NCI-H1417 treated with DMSO at 0.1 percent for 48 hours (cell line): ENCODE measurements at places on chromosomes 6 and 20.

- DNase-seq, result no peak
These were observed 118.5 kb downstream of the PCSK2 start for GRCh38 chr20:17345321-17345720.

DNA sequence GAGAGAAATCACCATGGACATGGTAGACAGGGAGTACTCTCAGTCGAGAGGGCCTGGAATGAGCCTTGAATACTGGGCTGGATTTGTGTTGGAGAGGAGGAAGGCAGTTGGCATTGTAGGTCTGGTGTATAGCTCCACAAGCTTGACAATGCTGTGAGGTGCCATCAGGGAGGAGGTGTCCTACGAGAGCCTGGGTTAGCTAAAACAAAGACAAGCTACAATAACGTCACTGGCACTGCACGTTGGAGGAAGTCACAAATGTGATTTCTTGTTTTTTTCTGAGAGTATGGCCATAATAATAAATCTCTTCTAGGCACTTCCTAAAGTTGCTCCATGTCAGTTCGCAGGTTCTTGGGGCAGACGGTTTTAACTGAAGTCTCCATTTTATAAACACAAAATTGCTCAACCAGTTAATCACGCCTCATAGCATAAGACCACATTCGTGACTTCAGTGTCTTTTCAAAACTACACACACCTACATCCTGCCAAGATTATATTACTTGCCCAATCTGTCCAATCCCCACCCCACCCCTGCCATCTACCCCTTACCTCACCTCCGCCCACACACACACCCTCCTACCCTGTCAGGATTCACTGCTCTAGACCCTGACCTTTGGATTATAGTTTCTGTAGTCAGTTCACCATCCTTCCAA lies 4.4 kb upstream of the HLA-DMB start:
- DNase-seq, result no peak

GRCh38 chr6:26270903-26271667 lies 93.9 kb upstream of the BTN3A2 start:
- DNase-seq, result peak; percentile 79

DNA sequence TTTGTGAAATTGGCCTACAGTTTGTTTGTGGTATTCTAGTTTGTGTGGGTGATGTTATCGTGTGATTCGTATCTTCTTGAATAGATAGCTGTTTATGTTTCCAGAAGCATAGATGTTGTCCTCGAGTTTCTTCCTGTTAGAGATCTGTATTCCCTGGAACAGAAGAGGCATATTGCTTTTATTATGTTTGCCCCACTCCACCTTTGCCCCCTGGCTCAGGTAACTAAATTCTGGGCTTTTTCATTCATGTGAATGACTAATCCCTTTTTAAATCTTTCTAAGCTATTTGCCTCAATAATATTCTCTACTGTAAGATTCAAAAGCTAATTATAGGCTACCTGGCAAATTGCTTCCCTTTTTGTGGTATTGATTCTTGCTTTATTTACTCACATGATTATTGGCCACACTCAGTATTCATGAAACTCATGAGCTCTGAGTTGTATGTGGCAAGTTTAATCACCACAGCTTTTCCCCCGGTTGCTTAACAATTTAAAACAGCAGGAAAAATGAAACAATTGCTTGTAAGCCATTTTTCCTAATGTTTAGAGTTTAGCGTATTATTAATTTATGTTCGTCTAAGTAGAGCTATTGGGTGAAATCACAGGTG lies 12.6 kb downstream of the RNF217 start:
- DNase-seq, result peak; percentile 78

- no peak for DNase-seq
These were observed 412.5 kb downstream of the GJA1 start for GRCh38 chr6:121847806-121848522.
